ENCODE measurements at places on chromosomes 13 and 19.

DNA sequence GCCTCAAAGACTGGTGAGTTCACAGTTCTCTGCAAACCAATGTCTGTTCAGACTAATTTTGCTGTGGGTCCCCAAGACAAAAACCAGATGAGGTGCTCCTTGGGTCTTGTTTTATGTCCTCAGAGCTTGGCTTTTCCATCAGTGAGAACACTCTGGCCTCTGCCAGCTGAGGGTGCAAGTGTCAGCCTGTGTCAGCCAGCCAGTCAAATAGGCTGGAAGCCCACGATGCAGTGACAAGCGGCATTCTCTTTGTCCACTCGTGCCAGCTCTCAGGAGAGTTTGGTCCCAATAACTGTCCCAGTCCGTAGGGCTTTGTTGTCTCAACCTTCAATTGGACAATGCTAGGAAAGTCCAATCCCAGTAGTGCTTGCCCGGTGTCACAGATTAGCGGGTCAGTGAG is 9.4 kb upstream of the AKT2 start:
- no peak for DNase-seq

GRCh38 chr19:38294090-38294489 is 10.0 kb upstream of the C19orf33 start:
- no peak for DNase-seq

DNA sequence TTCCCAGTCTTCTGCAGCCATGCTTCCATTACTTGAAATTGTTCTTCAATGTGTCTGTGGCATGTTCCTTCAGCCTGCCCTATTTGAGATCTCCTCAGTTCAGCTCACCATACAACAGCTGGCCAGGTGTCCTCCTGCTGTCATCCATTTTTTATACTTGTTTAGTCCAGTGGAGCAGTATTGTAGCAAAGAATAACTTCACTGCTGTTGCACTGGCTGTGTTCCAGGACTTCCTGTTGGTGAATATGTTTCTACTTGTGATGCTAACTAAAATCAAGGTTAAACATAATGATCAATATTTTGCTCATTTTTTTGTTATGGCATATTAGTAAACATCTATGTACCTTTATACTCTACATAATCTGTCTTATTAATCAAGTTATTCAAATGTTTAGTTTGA is 1394.1 kb downstream of the PCDH9 start:
- DNase-seq: no peak

- DNase-seq: no peak
Measured at GRCh38 chr19:46066471-46066870, 25.7 kb upstream of the IGFL4 start.
